Subcutaneous adipose tissue (tissue), 4 donors: ENCODE measurements at places on chromosomes 5 and 9. TPM values are rescaled to one million over a fixed set of nuclear protein-coding genes. Genes with fewer than 3 reads are reported as not detected.

The ZNF454 gene
- total RNA-seq, result 0.88 TPM

The ARRDC1 gene
- total RNA-seq, result 41.7 TPM

The TMEFF1 gene
- 2.9 TPM for total RNA-seq

The SLC4A9 gene
- 0.22 TPM for total RNA-seq

The ABITRAM gene
- total RNA-seq, result 13.2 TPM

The CLINT1 gene
- total RNA-seq, result 66.3 TPM

The IFNA13 gene
- not detected for total RNA-seq

The HAPLN1 gene
- total RNA-seq, result not detected

The ZCCHC7 gene
- total RNA-seq, result 18.9 TPM

The ZDHHC11 gene
- total RNA-seq, result 0.88 TPM

The CANX gene
- total RNA-seq, result 385 TPM

The GRXCR2 gene
- total RNA-seq, result not detected

The TMC1 gene
- total RNA-seq, result not detected

The MEF2C gene
- total RNA-seq, result 59.5 TPM

The TNC gene
- 6.4 TPM for total RNA-seq

The XPA gene
- total RNA-seq, result 18.1 TPM

The TRIM7 gene
- total RNA-seq, result 6.6 TPM

The WNK2 gene
- total RNA-seq, result not detected

The COL5A1 gene
- 19.4 TPM for total RNA-seq

The PAPPA gene
- 1.3 TPM for total RNA-seq

The LOX gene
- 35.6 TPM for total RNA-seq

The SPARC gene
- 1,382 TPM for total RNA-seq

The SLC36A2 gene
- not detected for total RNA-seq

The FOXD4L5 gene
- total RNA-seq, result not detected

The GLRA1 gene
- total RNA-seq, result not detected

The TMED7 gene
- 75.7 TPM for total RNA-seq

The MYORG gene
- total RNA-seq, result 14.9 TPM

The CD74 gene
- 823 TPM for total RNA-seq

The SPINK4 gene
- total RNA-seq, result not detected

The FBP1 gene
- total RNA-seq, result 16.3 TPM

The ANAPC2 gene
- total RNA-seq, result 53.1 TPM

The PCDHGA8 gene
- total RNA-seq, result 1.5 TPM

The WDR55 gene
- total RNA-seq, result 31.6 TPM

The TTC16 gene
- total RNA-seq, result 0.16 TPM

The ISL1 gene
- total RNA-seq, result not detected

The FGD3 gene
- total RNA-seq, result 11.7 TPM

The BAAT gene
- not detected for total RNA-seq

The CCL21 gene
- 1.4 TPM for total RNA-seq

The SPEF2 gene
- 6.3 TPM for total RNA-seq

The PDLIM4 gene
- total RNA-seq, result 9.3 TPM

The TMEM252 gene
- total RNA-seq, result not detected

The PRLR gene
- total RNA-seq, result 4.0 TPM

The PRDM9 gene
- total RNA-seq, result not detected

The GLE1 gene
- total RNA-seq, result 33.0 TPM
